ENCODE measurements at places on chromosomes 5 and 9.

- DNase-seq = no peak
Observed at GRCh38 chr9:120434532-120434931, 145.4 kb downstream of the CDK5RAP2 start.

DNA sequence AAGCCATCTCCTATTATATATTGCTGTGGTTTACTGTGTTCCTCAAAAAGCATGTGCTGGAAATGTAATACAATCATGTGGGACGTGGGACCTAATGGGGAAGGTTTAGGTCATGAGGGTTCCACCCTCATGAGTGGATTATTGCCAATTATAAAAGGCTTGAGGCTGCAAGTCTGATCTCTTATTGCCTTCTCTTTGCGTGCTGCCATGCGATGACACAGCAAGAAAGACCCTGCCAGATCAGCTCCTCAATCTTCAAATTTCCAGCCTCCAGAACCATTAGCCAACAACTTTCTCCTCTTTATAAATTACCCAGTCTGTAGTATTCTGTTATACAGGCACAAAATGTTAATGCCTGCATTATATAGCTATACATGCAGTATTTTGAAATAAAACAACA is 45.4 kb downstream of the MARCHF11 start:
- no peak for DNase-seq

DNA sequence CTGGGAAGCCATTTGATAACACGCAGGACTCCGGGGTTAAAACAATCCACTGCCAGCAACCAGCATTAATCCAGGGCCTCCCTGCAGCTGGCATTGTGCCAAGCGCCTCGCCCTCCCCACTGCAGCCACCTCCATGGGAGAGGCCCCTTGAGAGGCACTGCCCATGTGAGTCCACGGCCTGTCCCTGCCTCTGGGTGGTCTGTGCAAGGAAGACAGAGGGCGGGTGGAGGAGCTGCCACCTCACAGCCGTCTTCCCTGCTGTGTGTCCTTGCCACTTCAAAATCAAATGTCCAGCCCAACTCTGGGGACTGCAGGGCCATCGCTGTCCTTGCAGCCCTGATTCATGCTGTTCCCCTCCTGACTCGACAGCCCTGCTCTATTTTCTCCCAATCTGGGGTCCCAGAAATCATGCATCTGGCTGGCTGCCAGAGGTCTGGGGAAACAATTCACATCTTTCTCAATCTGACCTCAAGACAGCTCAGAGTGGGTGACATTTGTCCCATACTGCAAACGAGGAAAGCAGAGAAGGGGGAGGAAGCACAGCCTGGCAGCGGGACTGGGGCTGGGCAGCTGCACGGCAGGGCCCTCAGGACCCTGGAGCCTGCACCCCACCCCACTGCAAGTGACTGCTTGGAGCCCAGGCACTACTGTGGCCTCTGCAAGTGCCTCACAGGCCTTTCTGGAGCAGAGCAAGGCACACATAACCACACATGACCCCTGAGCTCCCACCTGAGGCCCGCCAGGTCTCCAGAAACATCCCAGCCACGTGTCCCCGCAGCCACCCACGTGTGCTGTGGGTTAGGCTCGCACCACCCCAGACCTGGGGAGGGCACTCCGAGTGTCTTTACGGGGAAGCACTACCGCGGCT is 15.7 kb downstream of the BRD3OS start:
- no peak for DNase-seq

- no peak for DNase-seq
Observed at GRCh38 chr5:17169507-17169906, 47.9 kb upstream of the BASP1 start.

DNA sequence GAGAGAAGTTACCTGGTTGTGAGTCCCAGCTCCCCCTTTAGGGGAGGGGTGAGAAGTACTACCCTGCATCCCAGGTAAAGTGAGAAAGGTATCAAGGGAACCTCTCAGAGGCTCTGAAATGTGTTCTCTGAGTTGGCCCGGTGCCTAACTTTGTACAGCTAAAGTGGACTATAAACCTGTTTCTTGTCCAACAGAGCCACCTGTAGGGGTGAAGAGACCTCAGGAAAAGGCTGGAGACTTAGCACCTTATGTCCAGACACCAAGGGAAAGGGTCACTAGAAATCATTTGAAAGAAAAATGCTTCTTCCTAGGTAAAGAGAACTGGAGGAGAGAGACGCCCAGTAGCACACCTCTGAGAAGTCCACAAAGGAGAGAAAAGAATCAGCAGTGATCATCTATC is 108.3 kb upstream of the KIF2A start:
- no peak for DNase-seq

- DNase-seq = no peak
Observed at GRCh38 chr5:171862624-171863023, 77.0 kb downstream of the SMIM23 start.

DNA sequence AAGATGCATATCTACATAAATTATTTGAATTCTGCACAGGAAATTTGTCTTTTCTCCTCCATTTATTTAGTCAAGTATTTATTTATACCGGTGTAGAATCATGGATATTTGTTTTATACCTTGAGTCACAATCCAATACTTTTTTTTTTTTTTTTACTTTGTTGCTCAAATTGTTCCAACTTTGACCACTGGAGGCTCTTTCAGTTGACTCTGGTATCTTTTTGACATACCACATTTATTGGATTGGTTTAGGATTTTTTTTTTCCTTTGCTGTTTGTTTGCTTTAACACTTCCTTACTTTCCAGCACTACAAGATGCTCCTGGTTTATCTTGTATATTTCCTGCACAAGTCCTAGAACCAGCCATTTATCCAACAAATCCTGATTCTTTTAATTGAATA is 543.1 kb upstream of the RIOK2 start:
- DNase-seq = no peak

DNA sequence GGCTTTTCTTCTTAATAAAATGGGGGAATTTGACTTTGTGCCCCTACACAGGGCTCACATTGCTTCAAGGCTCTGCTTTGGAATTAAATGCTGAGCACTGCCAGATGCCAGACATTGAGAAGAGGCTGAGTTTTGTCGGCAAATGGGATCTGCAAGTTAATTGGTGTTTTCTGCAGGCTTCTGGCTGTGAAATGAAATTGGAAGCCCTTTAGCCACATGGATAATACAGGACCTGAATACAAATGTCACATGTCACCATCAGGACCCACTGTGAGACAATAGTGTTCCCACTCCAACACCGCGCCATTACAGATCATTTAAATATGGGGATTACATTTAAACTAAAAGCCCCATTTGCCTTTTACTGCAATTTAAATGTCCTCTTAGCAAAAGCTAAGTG is 164.4 kb downstream of the ZSWIM6 start:
- peak; percentile 88 for DNase-seq

Data from NCI-H1436 treated with DMSO at 0.1 percent for 48 hours (cell line).